ENCODE measurements at places on chromosomes 1 and 21.

DNA sequence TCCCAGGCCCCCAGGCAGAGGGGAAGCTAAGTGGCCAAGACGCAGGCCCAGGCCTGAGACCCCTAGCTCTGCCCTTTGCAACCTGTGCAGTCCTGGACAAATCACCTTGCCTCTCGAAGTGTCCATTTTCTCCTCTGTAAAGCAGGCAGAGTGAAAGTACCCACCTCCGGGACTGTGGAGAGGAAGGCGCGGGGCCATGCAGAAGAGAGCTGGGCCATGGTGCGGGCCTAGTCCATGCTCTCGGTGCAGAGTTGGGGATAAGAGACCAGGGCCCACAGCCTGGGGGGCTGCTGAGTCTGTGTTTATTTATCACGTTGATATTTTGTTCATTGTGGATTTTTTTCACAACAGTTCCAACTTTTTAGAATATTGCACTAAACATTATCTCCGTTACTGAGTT, 160.2 kb upstream of the VAMP3 start:
- no peak for DNase-seq

- no peak for DNase-seq
Observed at GRCh38 chr1:204272505-204272904, 58.7 kb upstream of the GOLT1A start.

DNA sequence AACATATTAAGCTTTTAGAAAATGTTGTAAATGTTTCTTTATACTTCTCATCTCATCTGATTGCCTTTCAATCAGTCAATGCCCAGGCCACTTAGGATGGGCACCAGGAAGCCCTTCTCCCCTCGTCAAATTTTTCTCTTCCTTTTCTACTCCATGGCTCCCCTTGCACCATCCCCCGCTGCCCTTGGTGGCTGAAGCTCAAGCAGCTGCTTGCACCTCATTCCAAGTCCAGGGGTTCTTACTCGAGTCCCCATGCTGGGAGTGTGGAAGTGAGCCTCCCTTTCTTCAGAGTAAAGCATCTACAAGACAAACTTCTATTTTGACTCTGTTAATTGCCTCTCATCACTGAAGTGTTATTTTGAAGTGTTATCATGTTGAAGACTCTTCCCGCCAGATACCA, 39.7 kb upstream of the KRTAP11-1 start:
- DNase-seq: no peak

DNA sequence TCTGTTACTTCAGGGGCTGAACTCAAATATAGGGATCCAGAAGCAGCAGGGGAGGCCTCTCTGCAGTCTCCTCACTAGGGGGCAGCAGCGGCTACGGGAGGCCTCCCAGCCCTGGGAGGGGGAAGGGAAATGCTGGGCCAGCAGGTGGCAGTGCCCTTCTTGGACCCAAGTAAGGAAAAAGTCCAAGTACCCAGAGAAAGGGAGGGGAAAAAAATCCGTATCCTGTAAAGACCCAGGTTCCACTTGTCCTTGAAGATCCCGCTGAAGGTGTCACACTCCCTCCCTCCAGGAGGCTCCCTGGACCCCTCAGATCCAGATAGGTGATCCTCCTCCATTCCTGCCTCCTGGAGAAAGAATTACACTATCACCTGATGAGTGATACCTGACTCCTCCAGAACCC, 14.1 kb upstream of the NUAK2 start:
- peak; percentile 77 for DNase-seq

- DNase-seq: no peak
Observed at GRCh38 chr1:40789661-40790430, 6.3 kb downstream of the KCNQ4 start.

- DNase-seq: no peak
Observed at GRCh38 chr1:29094954-29095353, 28.7 kb downstream of the TMEM200B start.

GRCh38 chr1:43451701-43452532, 1.8 kb downstream of the HYI start:
- no peak for DNase-seq

DNA sequence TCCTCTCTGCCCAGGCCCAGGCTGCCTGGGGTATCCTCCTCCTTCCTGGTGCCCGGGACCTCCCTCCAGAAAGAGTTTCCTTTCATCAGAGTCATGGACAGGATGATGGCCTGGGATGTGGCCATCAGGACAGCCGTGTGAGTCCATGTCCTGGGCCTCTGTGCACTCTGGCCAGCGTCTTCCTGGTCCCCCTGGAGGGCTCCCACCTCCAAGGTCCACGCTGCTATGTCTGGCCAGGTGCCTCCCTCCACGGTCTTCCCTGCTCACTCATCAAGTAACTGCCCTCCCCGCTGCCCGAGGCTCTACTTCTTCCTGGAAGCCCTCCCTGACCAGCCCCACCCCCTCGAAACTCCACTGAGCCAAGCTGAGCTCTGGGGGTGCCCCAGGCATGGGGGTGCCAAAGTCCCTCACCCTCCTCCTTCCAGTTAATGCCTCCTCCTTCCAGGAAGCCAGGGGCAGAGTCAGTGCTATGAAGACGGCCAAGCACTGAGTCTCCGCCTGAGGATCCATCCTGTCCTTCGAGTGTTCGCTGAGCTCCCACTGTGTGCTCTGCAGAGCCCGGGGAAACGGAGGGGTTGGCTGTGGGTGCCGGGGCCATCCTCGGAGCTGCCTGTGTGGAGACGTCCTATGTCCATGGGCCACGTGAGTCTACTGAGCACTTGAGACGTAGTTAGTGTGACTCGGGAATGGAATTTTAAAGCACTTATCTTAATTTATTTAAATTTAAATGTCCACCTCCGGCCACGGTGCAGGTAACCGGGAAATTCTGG, 28.5 kb upstream of the TTC34 start:
- DNase-seq: no peak

- no peak for DNase-seq
Observed at GRCh38 chr1:192844360-192844759, 35.5 kb downstream of the RGS2 start.

DNA sequence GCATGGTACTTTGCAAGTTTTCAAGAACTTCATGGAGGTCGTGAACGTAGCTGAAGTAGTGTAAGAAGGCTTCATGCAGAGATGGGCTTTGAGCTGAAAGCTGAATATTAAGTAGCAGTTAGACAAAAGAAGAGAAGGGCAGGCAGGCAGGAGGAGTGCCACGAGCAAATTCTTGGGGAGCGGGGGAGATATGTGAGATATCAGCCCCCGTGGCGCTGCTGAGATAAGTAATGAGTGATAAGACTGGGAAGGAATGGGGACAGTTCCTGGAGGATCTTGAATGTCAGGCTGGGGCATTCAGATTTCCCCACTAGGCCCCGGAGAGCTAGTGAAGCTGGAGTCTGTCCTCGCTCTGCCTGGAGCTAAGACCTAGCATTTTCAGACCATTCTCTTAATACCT, 27.9 kb upstream of the KIRREL1 start:
- DNase-seq: no peak

DNA sequence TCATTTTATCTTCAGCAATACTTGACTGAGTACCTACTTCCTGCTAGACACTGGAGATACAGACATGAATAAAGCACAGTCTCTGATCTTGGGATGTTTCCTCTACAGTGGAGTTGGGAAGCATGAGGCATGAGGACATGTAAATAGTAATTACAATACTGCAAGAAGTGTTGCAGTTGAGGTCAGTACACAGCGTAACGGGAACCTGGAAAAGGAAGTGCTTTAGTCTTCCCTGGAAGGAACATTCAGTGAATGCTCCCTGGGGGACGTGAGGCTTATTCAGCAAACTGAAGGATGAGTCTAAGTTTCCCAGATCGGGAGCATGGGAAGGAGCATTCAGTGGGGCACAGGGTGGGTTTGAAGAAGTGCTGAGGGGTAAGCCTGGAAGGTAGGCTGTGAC, 112.4 kb downstream of the PIK3R3 start:
- no peak for DNase-seq

DNA sequence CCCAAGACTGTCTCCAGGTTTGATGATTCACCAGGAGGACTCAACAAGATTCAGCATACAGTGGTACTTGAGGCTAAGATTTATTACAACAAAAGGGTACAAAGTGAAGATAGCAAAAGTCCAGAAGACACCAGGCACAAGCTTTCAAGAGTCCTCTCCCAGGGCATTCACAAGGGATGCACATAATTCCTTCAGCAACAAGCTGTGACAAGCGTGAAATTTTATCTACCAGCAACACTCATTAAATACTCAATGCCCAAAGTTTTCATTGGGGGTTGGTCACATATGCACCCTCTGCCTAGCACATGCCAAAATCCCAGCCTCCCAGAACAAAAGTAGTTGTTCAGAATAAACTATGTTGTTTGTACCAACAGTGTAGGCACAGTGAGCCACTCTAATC, 62.3 kb downstream of the PRKACB start:
- DNase-seq: no peak

GRCh38 chr1:223654083-223654482, 11.4 kb downstream of the CAPN8 start:
- peak; percentile 41 for DNase-seq

GRCh38 chr1:182051938-182052337, 9.6 kb downstream of the ZNF648 start:
- DNase-seq: no peak

GRCh38 chr21:45594721-45595489, 48.6 kb upstream of the PCBP3 start:
- DNase-seq: no peak

GRCh38 chr1:165443539-165444311, 1.2 kb downstream of the RXRG start:
- DNase-seq: peak; percentile 12

GRCh38 chr1:41683681-41684500, 199.4 kb upstream of the EDN2 start:
- DNase-seq: no peak

- no peak for DNase-seq
Observed at GRCh38 chr21:26933448-26933847, 33.4 kb downstream of the ADAMTS5 start.

- no peak for DNase-seq
Observed at GRCh38 chr1:84339503-84339902, 38.0 kb downstream of the SAMD13 start.

- DNase-seq: no peak
Observed at GRCh38 chr1:24491577-24492360, 10.9 kb upstream of the RCAN3 start.

- DNase-seq: no peak
Observed at GRCh38 chr1:110338309-110338885, 780 bp upstream of the RBM15 start.

DNA sequence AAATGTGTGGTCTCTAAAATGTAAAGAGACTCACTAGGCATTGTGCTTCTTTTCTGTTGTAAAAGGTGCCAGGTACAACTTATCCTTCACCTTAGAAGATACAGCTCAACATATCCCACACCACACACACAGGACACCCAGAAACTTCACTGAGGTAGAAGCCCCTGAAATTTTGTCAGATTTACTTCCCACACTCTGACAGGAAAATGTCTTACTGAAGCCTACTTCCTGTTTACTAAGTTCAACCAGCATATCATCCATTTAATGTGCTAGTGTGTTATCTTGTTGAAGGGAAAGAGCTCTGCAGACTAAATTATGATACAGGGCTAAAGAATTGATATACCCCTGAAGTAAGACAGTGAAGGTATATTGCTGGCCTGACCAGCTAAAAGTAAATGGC, 39.9 kb upstream of the INSL5 start:
- no peak for DNase-seq

DNA sequence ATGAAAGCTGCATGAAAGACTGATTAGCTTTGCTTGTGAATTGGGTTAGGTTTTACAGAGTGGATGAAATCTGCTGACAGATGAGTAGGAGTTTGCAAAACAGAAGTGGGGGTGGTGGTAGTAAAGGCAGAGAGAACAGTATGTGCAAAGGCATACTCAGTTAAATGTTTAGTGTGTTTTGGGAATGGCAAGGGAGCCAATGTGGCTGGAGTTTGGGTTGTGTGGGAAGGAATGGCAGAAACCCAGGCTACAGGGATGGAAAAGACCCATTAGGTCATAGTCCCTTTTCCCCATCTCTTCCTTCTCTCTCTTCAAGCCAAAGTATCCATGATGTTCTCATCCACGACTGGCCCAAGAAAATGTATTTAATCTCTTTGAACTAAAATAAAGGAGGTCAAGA, 362.2 kb upstream of the LYPLAL1 start:
- DNase-seq: no peak

DNA sequence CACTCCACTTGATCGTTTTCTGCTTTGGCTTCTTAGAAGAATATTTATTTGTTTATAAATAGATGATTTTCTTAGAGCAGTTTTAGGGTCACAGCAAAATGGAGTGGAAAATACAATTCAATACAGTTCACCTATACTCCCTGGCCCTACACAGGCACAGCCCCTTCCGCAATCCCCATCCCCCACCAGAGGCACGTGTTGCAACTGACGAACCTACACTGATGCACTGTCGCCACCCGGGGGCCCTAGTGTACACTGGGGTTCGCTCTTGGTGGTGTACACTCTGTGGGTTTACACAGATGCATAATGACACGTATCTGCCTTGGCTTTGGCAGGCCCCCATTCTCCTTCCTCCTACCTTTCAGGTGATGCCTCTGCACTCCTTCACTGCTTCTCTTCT, 8.0 kb downstream of the ECHDC2 start:
- no peak for DNase-seq

DNA sequence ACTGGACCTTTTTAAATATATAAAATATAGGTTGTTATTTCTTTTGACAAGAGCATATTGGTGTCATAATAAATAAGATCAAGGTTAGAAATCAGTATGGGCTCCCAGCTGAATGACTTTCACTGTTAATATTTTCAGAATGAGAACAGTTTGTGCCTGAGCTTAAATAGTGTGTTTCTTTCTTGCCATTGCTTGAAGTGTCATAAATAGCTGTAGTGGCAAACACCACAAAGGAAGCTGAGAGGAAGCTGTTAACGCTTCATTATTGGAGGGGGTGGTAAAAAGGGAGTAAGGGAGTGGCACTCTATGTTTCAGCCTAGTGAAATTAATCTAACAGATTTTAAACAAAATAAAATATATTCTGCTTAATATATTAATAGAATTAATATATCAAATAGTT, 1089.8 kb upstream of the NCAM2 start:
- no peak for DNase-seq

GRCh38 chr1:88877382-88877825, 14.0 kb downstream of the GTF2B start:
- peak; percentile 48 for DNase-seq

DNA sequence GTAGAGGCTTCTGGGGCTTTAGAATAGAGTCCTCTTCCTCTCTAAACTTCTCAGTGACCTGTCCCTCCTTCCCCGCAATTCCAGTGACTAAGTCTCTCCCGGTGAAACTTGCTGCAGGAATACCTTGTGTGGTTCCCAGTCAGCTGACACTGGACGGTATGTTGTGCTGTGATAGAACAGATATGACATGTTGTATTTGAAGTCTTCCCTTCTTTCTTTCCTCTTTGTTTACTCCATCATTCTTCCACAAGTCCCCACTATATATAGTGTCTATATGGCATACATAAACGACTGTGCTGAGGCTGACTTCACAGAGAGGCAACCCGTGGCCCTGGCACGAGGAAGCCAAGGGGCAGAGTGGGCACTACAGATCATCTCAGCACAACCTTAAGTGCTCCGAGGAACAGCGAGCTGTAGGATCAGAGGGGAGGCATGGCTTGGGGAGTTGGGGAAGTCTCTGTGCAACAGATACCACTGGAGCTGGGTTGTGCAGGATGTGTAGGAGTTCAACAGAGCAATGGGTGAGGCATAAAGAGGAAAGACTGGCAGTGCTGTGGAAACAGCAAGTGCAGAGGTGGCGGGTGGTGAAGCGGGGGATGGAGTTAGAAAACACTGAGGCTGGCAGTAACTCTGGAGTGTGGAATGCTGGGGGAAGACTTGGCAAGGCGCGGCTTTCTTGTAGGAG, 237.8 kb downstream of the TRABD2B start:
- no peak for DNase-seq
